Karpas-422 (cell line): ENCODE measurements at places on chromosomes 4 and X. TPM values are rescaled to one million over a fixed set of nuclear protein-coding genes. Genes with fewer than 3 reads are reported as not detected.

Gene KLB
- not detected in 2 replicates for total RNA-seq

Gene CITED1
- total RNA-seq = 0.26 TPM in 1 of 2 replicates, not detected in the other

Gene MAMLD1
- 22.9 and 37.8 TPM in 2 replicates for total RNA-seq

Gene P2RY8
- total RNA-seq = 87.1 and 130 TPM in 2 replicates

Gene IDH3G
- total RNA-seq = 46.5 and 80.7 TPM in 2 replicates

Gene PRKG2
- not detected in 2 replicates for total RNA-seq

Gene CLIC2
- 0.07 TPM in 1 of 2 replicates, not detected in the other for total RNA-seq

Gene GRID2
- not detected in 2 replicates for total RNA-seq

Gene CCNG2
- 11.8 and 38.8 TPM in 2 replicates for total RNA-seq

DNA sequence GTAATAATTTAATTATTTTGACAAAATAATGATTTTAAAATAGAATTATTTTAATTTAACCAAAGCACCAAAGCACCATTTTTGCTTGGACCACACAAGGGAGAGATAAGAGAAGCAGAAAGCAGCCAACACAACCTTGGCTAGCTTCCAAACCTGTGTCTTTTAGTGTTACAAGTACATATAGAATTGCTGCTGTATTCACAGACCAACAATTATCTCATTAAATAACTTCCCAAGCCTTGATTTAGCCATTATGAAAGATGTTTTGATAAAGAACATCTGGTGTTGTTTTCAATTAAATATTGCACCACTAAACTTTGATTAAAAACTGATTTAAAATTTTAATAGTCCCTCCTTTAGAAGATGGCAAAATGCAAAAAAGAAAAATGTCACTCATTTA lies 14.0 kb upstream of the IGFBP7 start:
- H3K27me3 ChIP-seq = no peaks in the 10 kb centered on the region
- H3K27ac ChIP-seq = no peak overlapping the region
- no peak for DNase-seq
- no peaks in the 10 kb centered on the region for H3K4me1 ChIP-seq
- H3K4me3 ChIP-seq = no peak overlapping the region
- H3K36me3 ChIP-seq = no peaks in the 10 kb centered on the region

GRCh38 chr4:156858071-156858470 lies 113.5 kb downstream of the PDGFC start:
- H3K4me3 ChIP-seq = no peak overlapping the region
- no peaks in the 10 kb centered on the region for H3K4me1 ChIP-seq
- H3K27me3 ChIP-seq = no peaks in the 10 kb centered on the region

DNA sequence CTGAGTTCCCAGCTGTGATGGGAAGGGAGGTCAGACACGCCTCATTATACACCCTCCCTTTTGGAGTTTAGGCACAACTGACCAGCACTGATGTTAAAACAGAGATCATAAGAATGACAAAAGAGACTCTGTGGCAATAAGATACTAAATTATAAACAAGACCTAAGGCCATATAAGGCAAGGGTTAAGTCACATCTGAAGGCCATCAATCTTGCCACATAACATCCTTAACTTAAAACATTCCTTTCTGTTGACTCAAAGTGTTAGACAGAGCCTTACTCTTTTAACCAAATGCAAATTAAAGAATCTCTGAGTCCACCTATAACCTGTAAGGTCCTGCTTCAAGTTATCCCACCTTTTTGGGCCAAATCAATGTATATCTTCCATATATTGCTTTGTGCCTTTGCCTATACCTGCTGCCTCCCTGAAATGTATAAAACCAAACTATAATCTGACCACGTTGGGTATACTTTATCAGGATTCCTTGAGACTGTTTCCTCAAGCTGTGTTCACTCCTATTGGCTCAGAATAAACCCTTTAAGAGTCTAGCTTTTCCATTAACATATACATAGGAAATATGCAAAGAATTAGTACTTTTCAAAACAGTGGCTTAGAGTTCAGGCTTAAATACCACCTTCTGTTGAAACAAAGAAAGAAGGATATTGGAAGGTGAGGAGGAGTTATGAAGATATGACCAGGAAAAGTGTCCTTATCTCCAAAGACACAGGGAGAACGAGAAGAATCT lies 214.4 kb upstream of the PPP1R2C start:
- H3K27me3 ChIP-seq = no peaks in the 10 kb centered on the region
- H3K36me3 ChIP-seq = no peaks in the 10 kb centered on the region
- no peak overlapping the region for H3K27ac ChIP-seq
- no peak for DNase-seq

DNA sequence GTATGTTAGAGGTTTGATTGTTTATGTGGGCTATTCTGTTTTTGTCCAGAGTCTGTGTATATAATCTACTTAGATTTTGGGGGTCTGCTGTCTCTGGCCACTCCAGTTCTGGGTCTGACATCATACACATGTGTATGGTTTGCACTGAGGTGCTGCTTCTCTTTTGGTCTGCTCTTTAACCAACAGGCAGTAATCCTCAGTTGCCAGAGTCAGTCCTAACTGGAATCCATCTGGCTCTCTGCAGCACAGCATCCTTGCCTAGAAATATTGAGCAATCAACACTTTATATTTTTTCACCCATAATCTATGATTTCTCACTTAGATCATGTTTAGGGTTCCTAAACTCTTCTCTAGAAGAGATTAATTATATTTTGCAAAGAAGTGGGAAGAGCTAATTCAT lies 98.3 kb upstream of the SFRP2 start:
- H3K27ac ChIP-seq = no peak overlapping the region
- H3K36me3 ChIP-seq = no peaks in the 10 kb centered on the region
- no peak for DNase-seq
- no peak overlapping the region for H3K4me3 ChIP-seq

DNA sequence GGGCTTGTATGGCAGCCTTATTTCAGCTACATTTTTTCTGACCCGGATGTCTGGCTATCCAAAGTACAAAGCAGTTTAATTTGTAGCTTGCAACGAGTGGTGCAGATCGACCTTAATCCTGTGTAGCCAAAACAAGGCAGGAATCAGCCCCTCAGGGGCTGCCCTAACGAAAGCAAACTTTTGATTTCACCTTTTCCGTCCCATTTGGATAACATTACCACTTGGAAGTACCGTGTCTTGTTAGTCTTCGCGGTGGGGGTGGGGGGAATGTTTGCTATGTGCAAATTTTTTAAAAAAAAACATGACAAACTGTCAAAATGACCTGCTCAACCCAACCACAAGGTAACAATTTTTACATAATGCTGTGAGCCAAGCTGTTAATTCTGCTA lies 766 bp upstream of the DNAJB14 start:
- peaks cover 56% of the 10 kb centered on the region for H3K4me1 ChIP-seq
- H3K4me3 ChIP-seq = peak overlapping the region; percentile 98
- DNase-seq = no peak
- no peaks in the 10 kb centered on the region for H3K27me3 ChIP-seq
- H3K36me3 ChIP-seq = peaks cover 42% of the 10 kb centered on the region

DNA sequence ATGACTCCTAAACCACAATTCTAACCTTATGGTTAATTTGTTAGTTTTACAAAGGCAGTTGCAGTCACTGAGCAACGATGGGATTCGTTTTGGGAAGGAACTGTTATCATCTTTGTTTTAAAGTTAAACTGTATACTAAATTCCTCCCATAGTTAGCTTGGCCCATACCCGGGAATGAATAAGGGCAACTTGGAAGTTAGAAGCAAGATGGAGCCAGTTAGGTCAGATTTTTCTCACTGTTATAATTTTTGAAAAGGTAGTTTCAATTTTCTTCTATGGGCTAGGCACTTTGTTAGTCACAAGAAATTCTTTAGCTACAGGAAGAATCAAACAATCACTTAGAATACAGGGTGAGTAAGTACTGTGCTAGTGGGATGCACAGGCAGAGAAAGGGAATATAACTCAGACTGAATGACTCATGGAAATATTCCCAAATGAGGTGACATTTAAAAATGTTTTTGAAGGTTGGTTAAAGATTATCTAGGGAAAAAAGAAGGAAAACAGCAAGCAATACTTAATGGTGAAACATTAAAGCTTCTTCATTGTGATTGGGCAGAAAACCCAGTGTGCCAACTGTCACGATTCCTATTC lies 153.6 kb downstream of the MAGEB17 start:
- no peaks in the 10 kb centered on the region for H3K4me1 ChIP-seq
- H3K27me3 ChIP-seq = no peaks in the 10 kb centered on the region
- H3K27ac ChIP-seq = no peak overlapping the region
- no peak overlapping the region for H3K4me3 ChIP-seq

GRCh38 chrX:72540318-72540717 lies 32.3 kb downstream of the HDAC8 start:
- H3K27ac ChIP-seq = no peak overlapping the region
- H3K27me3 ChIP-seq = no peaks in the 10 kb centered on the region
- no peaks in the 10 kb centered on the region for H3K36me3 ChIP-seq
- no peaks in the 10 kb centered on the region for H3K4me1 ChIP-seq
- DNase-seq = peak; percentile 84

DNA sequence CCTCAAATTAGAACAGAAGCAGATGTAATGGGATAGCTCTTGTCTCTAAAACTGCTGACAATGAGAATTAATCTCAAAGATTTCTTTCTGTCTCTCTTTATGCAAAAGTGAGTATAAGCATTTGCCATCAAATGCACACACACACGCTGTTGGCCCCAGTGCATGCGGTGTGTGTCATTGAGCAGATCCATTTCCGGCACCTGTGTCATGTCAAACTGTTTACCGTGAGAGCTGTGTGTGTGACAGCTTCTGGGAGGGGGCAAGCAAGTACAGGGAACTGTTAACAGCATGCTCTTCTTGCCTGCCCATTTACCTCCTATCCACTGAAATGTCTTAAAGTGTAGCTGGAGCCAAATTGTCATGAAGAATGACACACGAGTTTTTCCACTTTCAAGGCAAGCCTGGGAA lies 297.9 kb upstream of the FAT4 start:
- no peak for DNase-seq
- H3K27me3 ChIP-seq = no peaks in the 10 kb centered on the region
- H3K4me3 ChIP-seq = no peak overlapping the region
- H3K27ac ChIP-seq = no peak overlapping the region
- H3K4me1 ChIP-seq = no peaks in the 10 kb centered on the region
- H3K36me3 ChIP-seq = no peaks in the 10 kb centered on the region

- DNase-seq = no peak
- no peaks in the 10 kb centered on the region for H3K4me1 ChIP-seq
- no peaks in the 10 kb centered on the region for H3K27me3 ChIP-seq
- no peak overlapping the region for H3K4me3 ChIP-seq
These were observed 383.5 kb downstream of the STPG2 start for GRCh38 chr4:97759785-97760184.

DNA sequence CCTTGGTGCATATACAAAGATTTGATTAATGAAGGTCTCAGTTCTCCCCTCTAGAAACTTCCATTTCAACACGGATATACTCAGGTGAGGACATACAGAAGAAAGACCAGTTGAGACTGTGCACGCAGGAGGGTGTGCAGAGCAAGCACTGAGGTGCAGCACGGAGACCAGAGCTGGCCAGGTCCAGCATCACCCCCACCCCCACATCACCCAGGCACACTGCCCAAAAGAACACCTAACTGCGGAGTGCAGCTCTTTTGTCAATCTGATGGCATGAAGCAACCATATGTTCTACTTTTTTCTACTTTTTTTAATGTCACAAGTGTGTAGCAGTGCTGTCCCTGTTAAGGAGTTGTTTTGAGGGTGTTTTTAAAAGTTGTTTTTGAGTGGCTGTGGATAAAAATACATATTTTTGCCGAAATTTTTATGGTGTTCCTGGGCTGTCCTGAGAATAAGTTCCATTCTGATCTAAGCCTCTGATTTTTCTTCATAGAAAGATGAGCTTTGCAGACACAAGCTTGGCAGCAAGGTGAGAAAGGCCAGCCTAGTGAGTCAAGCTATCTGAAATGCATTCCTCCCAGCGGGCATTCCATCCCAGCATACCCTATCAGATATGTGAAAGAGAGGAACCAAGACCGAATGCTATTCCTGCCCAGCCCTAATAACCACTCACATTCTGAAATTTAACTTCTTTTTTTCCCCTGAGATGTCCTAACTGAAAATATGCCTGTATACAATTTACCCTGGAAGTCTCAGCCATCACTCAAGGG lies 173.7 kb downstream of the PTTG2 start:
- no peak for DNase-seq
- H3K27me3 ChIP-seq = no peaks in the 10 kb centered on the region
- H3K4me1 ChIP-seq = no peaks in the 10 kb centered on the region
- no peak overlapping the region for H3K4me3 ChIP-seq
- no peaks in the 10 kb centered on the region for H3K36me3 ChIP-seq

DNA sequence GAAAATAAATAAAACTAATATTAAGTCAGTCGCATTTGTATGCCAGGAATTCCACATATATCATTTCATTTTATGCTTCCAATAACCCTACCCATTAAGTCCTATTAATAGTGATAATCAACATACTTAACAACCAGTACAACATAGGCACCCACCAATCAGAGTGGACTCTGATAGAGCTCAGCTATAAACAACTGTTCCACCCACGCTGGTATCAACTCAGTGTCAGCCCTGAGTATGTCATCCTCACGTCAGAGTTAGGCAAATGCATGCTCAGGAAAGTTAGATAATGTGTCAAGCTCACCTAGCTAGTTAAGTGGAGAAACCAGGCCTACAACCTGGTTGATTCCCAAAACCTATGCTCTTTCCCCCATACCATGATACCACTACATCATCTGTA lies 89.3 kb downstream of the SMARCA1 start:
- no peaks in the 10 kb centered on the region for H3K36me3 ChIP-seq
- H3K27ac ChIP-seq = no peak overlapping the region
- H3K27me3 ChIP-seq = no peaks in the 10 kb centered on the region
- no peak overlapping the region for H3K4me3 ChIP-seq
- no peak for DNase-seq

- H3K27ac ChIP-seq = no peak overlapping the region
- no peak for DNase-seq
These were observed 77.9 kb downstream of the RTL9 start for GRCh38 chrX:110436523-110436922.

GRCh38 chr4:173417833-173418232 lies 18.9 kb upstream of the SCRG1 start:
- H3K27ac ChIP-seq = no peak overlapping the region
- no peak overlapping the region for H3K4me3 ChIP-seq
- H3K36me3 ChIP-seq = no peaks in the 10 kb centered on the region

DNA sequence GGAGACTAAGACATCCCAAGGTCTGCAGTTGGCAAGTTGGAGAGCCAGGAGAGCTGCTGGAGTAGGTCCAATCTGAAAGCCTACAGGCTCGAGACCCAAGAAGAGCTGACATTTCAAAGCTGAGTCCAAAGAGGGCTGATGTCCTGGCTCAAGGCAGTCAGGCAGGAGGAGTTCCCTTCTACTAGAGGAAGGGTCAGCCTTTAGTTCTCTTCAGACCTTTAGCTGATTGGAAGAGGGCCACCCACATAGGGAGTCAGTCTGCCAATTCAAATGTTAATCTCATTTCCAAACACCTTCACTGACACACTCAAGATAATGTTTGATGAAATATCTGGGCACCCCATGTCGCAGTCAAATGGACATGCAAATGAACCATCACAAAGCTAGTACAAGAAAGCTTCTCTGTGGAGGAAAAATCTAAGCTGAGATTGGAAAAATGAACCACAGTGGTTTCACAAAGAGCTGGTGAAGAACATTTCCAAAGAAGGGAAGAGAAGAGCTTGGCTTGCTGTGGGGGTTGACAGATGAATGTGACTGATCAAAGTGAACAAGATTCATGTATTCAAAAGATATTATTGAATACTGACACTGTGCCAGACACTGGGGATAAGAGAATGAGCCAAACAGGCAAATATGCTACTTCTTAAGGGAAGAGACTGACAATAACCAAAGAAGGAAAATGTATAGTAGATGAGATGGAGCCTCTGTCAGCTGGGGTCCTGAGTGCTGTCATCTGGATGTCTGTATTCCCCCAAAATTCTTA lies 61.2 kb downstream of the STK32B start:
- H3K4me3 ChIP-seq = no peak overlapping the region
- no peaks in the 10 kb centered on the region for H3K27me3 ChIP-seq
- H3K4me1 ChIP-seq = no peaks in the 10 kb centered on the region
- peak; percentile 21 for DNase-seq
- no peak overlapping the region for H3K27ac ChIP-seq
- no peaks in the 10 kb centered on the region for H3K36me3 ChIP-seq
